ENCODE measurements at places on chromosomes 3 and 15.

DNA sequence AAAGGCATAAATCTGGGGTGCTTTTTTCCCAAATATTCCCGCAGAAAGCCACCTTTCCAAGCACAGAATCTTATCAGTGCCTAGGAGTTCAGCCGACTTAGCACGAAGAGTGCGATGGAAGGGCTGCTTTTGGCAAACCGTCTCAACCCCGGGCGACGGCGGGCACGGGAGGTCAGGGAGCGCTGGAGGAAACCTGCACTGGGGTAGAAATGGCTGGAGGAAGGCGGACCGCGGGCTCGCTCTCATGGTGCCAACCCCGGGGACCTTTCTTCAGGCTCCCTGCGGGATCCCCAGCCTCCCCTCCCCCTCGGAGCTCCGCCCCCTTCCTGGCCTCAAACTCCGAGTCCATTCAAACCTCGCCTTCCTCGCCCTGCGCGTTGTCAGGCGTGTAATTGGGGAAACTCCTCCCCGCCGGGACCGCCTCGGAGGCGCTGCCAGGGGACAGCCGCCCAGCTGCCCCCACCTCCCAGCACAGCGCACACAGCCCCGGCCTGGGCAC lies at the start of gene GABRG3:
Gene GABRG3, plus strand, starts transcription at position 470 of the 499 bp plus-strand sequence.
- no peak for DNase-seq

DNA sequence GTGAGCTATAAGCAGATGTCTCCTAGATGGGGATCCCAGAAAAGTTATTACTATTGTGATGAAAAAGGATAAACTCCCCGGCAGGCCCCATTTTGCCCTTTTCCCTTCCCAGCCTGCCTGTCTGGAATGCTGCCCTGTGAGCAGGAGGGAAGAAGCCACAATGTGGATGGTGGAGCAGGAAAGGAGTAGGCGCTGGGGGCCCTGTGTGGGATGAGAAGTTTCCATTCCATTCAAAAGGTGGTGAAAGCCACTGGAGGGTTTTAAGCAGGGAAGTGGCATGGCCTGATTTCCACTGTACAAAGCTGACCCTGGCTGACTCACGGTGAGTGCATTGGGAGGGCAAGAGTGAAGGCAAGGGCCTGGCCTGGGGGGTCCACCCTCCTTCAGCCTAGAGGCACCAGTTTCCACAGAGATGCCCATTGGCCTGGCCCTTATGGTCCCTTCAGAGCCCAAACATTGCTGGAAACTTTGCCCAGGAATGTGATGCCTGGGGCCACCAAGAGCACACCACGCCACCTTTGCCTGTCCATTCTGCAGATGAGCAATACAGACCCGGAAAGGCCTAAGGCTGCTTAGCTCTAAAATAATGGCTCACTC lies 206.9 kb downstream of the RPLP1 start:
- DNase-seq, result no peak

- DNase-seq, result no peak
Observed at GRCh38 chr3:189748046-189748445, 116.9 kb downstream of the TP63 start.

DNA sequence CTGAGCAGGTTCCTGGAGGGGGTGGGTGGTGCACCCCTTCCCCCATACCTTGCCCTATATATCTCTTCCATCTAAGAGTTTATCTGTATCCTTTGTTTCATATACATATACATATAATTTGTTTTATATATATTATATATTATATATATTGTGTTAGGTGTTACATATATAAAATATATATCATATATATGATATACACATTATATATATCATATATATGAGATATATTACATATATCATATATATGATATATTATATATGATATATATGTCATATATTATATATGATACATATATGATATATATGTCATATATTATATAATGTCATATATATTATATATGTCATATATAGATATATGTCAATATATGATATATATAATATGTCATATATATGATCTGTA lies 31.1 kb downstream of the EXD1 start:
- no peak for DNase-seq

DNA sequence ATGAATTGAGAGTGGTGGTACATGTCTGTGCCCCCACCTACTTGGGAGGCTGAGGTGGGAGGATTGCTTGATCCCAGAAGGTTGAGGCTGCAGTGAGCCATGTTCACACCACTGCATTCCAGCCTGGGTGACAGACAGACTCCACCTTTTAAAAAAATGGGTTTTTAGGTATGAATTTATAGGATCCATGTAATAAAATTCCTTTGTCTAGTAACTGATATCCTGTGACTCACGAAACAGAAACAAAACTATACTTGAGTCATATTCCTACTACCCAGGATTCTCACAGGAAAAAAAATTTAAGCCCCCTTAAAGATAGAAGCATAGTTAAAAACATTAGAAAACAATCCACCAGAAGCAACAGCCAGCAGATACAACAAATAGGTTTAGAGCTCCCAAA lies 10.0 kb upstream of the CRTC3 start:
- DNase-seq, result no peak

DNA sequence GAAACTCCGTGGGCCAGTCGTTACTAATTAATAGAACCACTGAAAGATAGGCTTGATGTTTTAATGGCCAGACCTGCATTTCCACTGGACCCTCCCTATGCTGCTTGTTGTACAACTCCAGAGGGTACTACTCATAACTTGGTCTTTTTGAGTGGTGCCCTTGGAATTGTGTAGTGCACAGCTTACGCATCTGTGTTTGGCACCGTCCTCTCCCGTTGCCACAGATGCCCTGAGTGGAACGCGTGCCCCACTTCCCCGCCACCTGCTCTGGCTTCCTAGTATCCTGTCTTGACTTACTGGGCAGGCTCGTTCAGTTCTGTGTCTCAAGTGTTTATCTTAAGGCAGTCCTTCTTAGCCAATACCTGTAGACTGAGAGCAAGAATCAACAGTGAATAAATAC lies 78.7 kb downstream of the USP13 start:
- DNase-seq, result no peak

GRCh38 chr15:49131403-49131802 lies 24.0 kb downstream of the COPS2 start:
- DNase-seq, result no peak

DNA sequence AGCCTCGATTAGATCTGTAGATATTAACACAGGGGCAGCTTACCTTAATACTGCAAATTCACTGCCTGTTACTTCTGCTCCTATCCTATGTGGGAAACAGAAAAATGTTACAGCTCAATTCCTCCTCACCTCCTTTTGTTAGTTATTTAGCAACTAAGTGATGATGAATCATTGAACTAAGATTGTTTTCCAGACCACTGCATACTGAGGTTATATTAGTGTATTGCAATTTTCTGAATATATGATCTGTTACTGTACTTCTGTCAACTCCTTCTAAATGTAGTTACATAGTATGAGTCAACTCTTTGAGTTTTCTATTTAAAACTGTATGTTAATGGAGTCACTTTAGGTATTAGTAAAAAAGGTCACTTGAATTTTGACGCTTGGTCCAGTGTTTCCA lies 331.5 kb upstream of the SLCO3A1 start:
- DNase-seq, result no peak

- DNase-seq, result no peak
Observed at GRCh38 chr15:73832657-73833056, 40.7 kb upstream of the TBC1D21 start.

DNA sequence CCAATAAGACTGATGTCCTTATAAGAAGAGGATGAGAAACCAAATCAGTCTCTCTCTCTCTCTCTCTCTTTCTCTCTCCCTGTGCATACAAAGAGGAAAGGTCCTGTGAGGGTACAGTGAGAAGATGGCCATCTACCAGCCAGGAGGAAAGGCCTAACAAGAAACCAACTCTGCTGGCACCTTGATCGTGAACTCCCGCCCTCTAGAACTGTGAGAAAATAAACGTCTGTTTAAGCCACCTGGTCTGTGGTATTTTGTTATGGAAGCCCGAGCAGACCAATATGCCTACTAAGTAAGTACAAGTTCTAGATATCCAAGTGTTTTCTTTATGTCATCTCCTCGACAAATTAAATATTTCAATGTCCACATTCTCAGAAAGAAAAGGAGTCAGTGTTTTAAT lies 44.9 kb upstream of the TMC3 start:
- no peak for DNase-seq

DNA sequence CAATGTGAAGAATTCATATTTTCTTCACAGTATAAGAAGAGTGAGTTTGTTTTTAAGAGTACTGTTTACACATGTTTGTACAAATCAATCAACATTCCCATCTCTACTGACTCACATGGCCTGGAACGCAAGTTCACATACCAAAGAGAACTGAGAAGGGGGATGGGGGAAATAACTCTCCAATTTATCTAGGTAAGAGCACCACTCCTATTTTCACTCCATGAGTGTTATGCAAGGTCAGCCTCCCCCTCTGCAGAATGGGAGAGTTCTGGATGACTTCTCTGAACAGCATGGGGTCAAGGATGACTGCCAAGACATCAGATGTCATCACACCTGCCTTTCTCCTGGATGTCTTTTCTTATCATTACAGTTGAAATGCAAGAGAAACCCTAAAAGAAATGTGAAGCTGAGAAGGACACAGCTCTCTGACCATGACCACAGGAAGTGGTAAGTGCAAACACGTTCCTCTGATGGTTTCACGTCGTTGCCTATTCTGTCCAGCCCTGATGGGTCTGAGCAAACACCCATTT lies 95.2 kb downstream of the SEMA6D start:
- DNase-seq, result no peak

- DNase-seq, result no peak
Observed at GRCh38 chr15:67389975-67390374, 131.0 kb upstream of the C15orf61 start.

- DNase-seq, result no peak
Observed at GRCh38 chr3:130517602-130518001, 625 bp downstream of the COL6A6 start.

DNA sequence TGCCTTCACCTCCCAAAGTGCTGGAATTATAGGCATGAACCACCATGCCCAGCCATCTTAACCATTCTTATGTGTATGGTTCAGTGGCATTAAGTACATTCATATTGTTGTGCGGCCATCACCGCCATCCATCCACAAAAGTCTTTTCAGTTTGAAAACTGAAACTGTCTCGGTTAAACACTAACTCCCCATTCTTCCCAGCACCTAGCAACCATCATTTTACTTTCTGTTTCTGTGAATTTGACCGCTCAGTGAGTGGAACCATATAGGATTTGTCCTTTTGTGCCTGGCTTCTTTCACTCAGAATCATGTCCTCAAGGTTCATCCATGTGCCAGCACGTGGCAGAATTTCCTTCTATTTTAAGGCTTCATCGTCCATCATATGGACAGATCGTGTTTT lies 5.8 kb downstream of the MCM2 start:
- no peak for DNase-seq

DNA sequence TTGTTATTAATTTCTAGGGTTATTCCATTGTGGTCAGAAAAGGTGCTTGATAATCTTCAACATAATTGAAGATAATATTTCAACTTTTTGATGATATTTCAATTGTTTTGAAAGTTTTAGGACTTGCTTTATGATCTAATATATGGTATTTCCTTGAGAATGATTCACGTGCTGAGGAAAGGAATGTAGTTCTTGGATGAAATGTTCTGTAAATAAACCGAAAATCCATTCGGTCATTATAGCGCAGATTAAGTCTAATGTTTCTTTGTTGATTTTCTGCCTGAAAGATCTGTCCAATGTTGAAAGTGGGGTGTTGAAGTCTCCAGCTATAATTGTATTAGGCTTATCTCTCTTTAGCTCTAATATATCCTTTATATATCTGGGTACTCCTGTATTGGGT lies 617.5 kb upstream of the NECTIN3 start:
- no peak for DNase-seq

DNA sequence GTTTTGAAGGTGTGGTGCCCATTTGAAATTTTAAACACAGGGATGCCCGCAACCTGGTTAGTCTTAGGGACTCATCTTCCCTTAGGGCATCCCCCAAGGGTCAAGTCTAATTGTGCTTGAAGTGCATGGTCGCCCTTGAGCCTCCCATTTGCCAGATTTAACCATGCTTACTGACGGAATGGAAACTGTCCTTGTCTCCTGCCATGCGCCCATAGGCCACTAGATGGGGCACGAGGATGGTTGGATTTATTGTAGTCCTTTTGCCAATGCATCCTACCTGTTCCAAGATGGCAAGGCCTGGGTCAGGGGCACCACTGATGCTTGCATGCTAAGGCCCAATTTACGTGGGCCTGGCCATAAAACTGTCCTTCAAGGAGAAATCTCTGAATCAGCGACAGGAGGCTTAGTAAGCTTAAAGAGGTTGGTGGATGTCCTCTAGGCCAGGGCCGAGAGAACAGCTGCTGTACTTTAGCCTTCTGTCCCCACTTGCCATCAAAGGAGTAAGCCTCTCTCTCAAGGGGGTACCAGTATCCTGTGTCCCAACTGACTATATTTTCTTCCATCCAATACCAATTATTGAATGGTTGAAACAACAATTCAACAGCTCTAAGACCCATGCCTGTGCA lies 355.4 kb downstream of the OTOL1 start:
- DNase-seq, result no peak

GRCh38 chr3:31129241-31129640 lies 234.8 kb upstream of the GADL1 start:
- no peak for DNase-seq

GRCh38 chr3:25849641-25850385 lies 59.9 kb downstream of the OXSM start:
- no peak for DNase-seq

- DNase-seq, result no peak
Observed at GRCh38 chr3:151196434-151196833, 6.6 kb downstream of the GPR171 start.

GRCh38 chr15:76359152-76359551 lies 22.6 kb downstream of the ISL2 start:
- no peak for DNase-seq

DNA sequence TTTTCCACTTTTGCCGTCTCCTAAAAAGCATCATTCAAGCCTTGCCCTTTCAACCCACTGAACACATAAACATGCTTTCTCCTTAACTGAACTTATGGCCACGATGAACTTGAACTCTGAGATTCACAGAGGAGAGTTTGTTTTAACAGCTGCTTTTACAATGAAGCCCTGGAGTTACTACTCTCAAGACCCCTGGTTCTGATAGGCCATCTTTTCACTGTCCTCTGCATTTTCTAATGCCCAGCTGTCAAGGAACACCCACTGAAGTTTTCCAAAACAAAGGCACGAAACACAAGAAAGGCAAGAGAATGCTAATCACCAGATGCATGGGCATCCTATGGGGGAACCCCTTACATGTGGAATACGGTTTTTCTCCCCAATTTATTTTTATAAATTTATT lies 100.8 kb downstream of the ADAMTS9 start:
- no peak for DNase-seq

GRCh38 chr3:172312001-172312400 lies 136.3 kb downstream of the GHSR start:
- no peak for DNase-seq

GRCh38 chr15:28131946-28132345 lies 32.8 kb upstream of the OCA2 start:
- no peak for DNase-seq

DNA sequence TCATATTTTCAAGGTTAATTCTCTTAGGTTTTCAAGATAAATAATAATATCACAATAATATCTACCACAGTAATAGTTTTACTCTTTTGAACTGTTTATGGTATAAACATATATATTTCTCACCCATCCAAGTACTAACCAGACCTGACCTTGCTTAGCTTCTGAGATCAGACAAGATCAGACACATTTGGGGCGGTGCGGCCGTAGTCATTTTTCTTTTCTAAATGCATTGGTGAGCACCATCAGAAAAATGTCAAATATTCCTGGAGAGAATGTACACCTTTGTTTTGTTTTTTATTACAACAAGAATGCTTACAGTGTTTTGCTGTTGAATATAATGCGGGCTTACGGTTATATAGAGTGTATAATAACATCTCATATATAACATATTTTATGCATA lies 267.8 kb downstream of the ADAMTS17 start:
- no peak for DNase-seq

- no peak for DNase-seq
Observed at GRCh38 chr15:80414546-80415357, 10.6 kb downstream of the ARNT2 start.

GRCh38 chr15:73366766-73367623 lies 1.8 kb downstream of the HCN4 start:
- no peak for DNase-seq
